ENCODE measurements at places on chromosomes 3 and 15. TPM values are rescaled to one million over a fixed set of nuclear protein-coding genes. Genes with fewer than 3 reads are reported as not detected.
A peak's percentile ranks its signal among the peaks of the same experiment; 100 is the strongest.

SLC35G2 gene
- total RNA-seq, result 5.0 TPM

SH3GL3 gene
- 0.22 TPM for total RNA-seq

IL17RC gene
- total RNA-seq, result 45.0 TPM

HHATL gene
- total RNA-seq, result not detected

SEMA5B gene
- total RNA-seq, result not detected

CCR8 gene
- total RNA-seq, result not detected

GRCh38 chr15:50180091-50180490, 1.9 kb upstream of the SLC27A2 start:
- DNase-seq, result no peak

DNA sequence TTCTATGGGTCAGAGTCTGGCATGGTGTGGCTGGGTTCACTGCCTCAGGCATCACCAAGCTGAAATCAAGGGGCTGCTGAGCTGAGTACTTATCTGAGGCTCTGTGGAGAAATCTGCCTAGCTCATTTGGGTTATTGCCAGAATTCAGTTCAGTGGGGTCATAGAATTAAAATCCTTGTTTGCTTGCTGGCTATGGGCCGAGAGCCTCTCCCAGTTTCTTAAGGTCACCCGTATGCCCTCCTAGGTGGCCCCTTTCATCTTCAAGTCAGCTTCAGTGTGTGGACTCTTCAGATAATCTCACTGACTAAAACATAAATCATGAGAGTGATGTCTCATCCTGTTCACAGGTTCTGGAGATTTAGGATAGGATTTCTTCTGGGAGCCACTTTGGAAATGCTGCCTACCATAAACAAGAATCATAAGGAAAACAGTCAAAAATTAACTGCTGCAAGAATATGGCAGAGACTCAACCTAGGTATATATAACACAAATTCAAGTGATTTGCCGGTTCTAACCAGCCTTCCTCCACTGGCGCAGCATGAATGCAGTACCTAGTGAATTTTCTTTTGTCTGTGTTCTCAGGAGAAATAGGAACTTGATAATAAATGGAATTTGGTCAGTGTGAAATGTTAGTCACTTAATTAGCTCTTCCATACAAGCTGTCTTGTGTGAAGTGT, 5.3 kb downstream of the CP start:
- DNase-seq, result no peak

DNA sequence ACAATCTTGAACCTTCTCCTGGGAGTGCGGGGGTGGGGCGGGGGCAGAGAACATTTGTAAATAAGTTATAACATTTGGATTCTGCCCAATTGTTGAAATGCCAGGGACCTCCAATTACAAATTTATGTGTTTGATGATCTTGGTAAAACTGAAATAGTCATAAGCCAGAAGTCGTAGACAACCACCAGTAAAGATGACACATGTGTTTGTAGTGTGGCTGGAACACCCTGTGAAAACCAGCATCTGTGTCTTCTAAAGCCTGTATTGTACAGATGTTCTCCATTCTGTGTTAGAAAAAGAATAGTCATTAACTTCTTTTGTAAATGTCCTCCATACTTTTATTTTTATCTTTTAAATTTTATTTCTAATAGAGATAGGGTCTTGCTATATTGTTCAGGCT, 61.8 kb downstream of the ARIH1 start:
- DNase-seq, result no peak

DNA sequence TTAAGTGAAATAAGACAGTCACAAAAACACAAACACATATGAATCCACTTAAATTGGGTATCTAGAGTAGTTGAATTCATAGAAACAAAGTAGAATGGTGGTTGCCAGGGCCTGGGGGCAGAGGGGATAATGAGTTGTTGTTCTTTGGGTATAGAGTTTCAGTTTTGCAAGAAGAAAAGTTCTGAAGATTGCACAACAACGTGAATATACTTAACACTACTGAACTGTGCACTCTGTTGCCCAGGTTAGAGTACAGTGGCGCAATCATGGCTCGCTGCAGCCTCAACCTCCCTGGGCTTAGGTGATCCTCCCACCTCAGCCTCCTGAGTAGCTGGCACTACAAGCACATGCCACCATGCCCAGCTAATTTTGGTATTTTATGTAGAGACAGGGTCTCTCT, 14.9 kb downstream of the GRAMD2A start:
- DNase-seq, result peak; percentile 57

GRCh38 chr3:23421811-23422516, 218.8 kb downstream of the UBE2E2 start:
- no peak for DNase-seq

DNA sequence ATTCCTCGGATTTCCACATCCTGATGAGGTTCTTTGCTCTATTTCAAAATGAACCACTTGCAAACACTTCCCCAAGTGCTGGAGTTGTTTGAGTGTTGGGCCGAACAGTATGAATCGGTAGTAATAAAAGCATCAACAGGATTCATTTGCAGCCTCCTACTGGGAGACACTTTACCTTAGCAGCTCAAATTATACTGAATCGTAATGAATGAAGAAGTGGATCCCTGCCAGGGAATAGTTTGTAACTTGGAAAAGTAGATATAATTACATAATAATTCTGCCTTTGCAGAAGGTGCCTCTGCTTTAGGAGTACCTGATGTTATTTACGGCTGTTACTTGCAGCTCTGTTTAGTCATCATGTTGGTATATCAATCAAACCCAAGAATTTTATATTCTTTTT, 669.1 kb downstream of the CADM2 start:
- no peak for DNase-seq

- DNase-seq, result no peak
Observed at GRCh38 chr3:97901313-97902248, 70.7 kb downstream of the RIOX2 start.

DNA sequence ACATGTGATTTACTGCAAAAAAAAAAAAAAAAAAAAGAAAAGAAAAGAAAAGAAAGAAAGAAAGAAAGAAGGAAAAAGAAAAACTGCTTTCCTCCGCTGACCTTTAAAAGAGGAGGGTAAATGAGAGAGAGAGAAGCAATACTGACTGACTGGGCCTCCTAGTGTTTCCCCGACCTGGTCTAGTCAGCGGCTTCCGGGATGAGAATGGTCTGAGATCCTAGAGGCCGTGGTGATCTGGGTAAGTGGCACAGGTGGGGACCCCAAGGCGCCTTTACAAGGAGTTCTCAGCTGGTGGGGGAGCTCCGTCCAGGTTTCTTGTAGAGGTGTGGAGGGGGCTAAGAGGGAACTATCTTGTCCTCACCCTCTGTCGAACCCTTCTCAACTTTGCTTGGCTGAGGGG, 223.1 kb downstream of the MEIS2 start:
- DNase-seq, result no peak

- DNase-seq, result no peak
Observed at GRCh38 chr3:168053115-168053514, 42.6 kb downstream of the GOLIM4 start.
